ENCODE measurements at places on chromosomes 3 and 15.

- no peak for DNase-seq
Measured at GRCh38 chr3:65196663-65197062, 508.9 kb upstream of the ADAMTS9 start.

- DNase-seq: no peak
Measured at GRCh38 chr3:53244271-53244670, 11.6 kb downstream of the TKT start.

DNA sequence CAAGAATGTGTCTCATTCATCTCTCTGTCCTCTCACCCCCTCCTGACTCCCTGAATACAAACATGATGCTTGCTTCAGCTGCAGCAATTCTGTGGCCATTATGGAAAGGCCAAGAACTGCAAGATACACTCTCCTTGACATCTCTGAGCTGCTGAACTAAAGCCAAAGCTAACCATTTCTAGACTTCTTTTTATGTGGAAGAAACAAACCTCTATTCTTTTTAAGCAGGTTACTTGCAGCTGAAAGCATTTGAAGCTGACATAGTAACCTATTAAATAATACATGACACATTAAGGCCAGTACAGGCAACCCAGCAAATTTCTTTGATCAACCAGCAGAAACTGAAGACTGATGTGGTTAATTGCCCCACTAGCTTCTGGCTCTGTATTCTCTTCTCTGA lies 17.5 kb downstream of the FHIT start:
- DNase-seq: no peak

- DNase-seq: no peak
Measured at GRCh38 chr15:90885432-90886290, 1.4 kb downstream of the FES start.

DNA sequence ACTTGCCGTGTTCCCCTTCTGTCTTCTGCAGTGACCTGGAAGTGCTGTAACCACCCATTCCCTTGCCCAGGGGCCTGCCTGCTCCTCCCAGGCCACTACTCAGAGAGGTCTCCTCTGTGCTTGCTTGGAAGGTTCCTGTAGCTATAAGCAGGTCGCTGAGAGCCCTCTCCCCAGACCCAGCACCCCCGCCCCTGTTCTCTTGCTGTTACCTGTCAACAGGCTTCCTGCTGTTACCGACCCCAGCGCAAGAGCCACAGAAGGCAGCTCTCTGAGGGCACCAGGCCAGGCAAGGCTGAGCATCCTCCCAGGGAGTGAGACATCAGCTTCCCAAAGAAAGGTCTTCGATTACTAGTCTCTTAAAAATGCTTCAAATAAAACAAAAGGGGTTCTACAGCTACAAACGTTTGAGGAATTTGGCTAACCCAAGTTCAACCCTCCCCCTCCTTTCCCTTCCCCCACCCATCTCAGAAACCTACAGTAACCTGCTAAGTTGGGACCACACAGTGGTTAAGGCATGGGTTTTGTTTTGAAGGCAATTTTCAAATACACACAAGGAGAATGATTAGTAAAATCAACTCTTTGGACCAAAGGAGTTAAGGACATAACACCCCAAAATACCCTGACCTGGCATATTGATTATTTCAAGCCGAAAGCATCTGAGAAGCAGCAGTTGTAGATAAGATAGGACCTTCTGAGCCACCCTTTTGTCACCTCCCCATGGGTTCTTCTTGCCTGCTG lies 74.9 kb upstream of the MFGE8 start:
- no peak for DNase-seq

DNA sequence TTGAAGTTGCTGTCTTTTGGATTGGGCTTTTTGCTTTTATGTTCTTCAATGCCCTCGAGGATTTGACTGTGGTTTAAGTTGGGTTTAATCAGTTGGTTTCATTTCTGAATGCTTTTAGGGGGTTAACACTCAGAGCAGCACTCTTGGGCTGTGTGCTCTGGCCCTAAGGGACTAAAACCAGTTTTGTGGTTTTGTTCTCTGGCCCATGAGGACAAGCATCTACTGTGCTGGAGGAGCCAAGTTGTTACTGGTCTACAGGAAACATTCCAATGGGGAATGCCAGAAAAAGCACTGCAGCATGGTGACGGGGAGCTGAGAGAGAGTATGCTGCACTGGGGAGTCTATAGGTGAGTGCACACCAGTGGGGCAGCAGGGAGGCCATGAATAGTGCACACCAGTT lies 596.9 kb downstream of the ZBBX start:
- no peak for DNase-seq

DNA sequence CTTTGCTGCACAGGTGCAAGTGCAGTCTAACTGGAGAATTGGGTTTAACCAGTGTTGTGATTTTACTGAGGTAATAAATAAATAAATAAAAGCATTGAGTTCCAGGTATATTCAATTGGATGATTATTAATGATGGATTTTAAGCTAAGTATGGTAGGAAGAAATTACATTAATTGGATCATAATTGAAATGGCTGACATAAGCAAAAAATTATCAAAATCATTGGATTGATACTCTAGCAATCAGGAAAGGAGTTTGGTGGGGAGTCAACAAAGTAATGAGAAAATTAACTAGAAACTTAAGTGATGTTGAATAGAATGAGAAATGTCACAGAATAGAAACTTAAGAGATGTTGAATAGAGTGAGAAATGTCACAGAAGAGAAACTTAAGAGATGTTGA lies 981.9 kb downstream of the SI start:
- DNase-seq: no peak

DNA sequence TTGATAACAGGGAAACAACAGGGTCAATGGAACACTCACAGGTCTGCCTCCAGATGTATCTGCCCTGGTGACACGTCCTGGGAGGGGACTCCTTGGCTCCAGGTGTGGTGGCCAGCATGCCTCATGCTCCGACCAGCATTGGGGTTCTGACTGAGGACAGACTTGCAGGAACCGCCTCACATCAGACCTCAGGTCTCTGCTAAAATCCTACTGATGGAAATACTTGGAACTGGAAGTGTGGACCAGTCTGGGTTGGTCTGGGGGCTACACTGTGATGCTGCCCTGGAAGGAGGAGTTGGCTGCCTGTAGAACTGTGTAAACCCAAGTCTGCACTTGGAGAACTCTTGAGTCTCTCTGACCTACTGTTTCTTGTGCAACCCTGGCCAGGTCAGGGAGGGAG lies 17.1 kb upstream of the KY start:
- no peak for DNase-seq

GRCh38 chr3:52860424-52860768 lies 25.6 kb upstream of the MUSTN1 start:
- DNase-seq: no peak

- peak; percentile 42 for DNase-seq
Measured at GRCh38 chr15:58182460-58183163, 44.4 kb downstream of the AQP9 start.

DNA sequence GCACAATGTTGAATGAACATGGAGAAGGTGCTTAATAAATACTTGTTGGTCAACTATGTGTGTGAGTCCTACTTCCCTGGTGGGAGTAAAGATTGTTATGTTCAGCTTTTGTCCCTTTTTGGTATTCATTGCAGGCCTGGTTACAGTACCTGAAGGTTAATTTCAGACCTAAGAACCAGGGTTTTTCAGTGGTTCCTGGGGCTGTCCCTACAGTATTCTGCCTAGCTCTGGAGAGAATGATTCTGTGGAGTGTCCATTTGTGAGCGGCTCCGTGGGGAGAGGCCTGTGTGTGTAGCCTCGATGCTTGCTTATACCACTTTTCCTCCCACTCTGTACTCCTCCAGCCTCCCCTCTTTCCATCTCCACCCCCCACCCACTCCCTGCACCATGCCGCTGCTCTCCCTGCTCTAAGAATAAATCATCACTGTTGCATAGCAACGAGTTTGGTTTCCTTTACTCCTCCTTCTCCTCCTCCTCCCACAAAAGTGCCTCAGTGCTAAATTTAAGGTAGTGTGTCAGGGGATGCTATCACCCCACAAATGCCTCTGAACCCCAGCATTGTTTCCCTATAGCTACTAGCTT lies 150.6 kb upstream of the ROPN1 start:
- DNase-seq: no peak

GRCh38 chr3:122947738-122948137 lies 79.8 kb downstream of the SEMA5B start:
- DNase-seq: no peak

DNA sequence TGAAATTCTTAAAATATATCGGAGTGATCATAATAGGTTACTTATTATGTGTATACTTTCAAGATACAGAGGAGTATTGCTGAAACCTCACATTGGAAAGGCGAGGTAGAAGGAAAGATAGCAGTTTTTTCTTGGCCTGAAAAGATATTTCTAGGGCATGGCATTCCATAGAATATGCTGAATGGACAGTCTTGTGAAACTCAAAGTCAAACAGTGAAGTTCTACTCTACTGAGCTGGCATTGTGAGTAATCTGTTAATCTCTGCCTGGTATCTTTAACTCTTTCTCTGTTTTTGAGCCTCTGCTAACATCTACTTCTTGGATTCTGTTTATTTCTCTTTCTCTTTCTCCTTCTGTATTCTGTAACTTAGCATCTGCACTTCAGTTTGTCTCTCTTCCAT lies 176.3 kb upstream of the ZBTB20 start:
- no peak for DNase-seq

- no peak for DNase-seq
Measured at GRCh38 chr3:66480666-66481065, 20.2 kb downstream of the LRIG1 start.

GRCh38 chr3:77191640-77192039 lies 151.7 kb downstream of the ROBO2 start:
- no peak for DNase-seq

GRCh38 chr3:107561980-107562379 lies 39.2 kb downstream of the BBX start:
- no peak for DNase-seq

DNA sequence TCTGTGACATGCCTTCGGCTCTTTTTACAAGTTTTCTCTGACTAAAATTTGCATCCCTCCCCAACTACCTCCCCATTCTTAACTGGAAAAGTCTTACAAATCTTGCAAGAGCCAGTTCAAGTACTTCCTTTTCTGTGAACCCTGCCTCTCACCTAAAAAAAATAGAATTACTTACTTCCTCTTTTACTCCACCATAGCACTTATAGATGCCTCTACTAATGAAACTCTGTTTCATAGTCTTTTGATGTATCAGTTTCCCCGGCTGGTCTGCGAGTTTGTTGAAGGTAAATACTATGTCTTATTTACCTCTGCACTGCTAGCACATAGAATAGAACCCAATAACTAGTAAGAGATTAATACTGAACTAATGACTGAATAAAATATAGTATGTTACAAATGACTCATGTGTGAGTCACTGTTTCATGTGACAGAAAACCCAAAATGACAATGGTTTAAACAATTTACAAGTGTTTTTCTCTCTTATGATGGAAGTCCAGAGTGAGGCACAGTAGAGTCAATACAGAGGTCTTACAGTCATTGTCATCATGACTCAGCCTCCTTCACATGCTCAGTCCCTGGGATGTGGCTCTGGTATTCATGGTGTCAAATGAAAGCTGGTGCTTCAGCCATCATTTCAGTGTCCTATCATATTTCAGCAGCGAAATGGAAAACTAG lies 393.5 kb downstream of the RSL24D1 start:
- DNase-seq: peak; percentile 77

GRCh38 chr3:165983284-165983683 lies 146.1 kb upstream of the BCHE start:
- DNase-seq: no peak

GRCh38 chr15:30924353-30924752 lies 20.6 kb downstream of the FAN1 start:
- peak; percentile 39 for DNase-seq

DNA sequence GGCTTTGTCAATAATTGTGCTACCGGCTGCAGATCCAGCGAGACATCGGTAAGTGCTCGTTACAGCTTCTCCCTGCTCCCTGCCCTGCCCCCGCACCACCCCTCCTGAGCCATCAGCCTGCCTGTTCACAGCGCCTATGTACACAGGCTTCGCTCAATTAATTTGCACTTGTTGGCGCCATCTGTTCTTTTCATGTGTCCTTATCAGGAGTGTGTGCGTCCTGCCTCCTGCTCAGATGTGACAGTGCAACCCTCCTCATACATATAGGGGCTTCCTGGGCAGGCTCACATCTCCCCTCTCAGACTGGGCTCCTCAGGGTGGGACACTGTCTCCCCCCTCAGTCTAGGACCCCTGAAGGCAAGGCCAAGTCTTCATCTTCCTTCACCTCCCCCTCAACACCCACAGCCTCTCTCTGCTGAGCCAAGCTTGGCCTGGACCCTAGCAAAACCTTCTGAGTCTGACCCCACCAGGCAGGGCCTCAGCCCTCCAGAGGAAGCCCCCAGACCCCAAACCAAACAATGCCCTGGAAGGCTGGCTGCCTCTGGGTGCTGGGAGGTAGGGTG lies 54.9 kb downstream of the CYP11A1 start:
- no peak for DNase-seq

DNA sequence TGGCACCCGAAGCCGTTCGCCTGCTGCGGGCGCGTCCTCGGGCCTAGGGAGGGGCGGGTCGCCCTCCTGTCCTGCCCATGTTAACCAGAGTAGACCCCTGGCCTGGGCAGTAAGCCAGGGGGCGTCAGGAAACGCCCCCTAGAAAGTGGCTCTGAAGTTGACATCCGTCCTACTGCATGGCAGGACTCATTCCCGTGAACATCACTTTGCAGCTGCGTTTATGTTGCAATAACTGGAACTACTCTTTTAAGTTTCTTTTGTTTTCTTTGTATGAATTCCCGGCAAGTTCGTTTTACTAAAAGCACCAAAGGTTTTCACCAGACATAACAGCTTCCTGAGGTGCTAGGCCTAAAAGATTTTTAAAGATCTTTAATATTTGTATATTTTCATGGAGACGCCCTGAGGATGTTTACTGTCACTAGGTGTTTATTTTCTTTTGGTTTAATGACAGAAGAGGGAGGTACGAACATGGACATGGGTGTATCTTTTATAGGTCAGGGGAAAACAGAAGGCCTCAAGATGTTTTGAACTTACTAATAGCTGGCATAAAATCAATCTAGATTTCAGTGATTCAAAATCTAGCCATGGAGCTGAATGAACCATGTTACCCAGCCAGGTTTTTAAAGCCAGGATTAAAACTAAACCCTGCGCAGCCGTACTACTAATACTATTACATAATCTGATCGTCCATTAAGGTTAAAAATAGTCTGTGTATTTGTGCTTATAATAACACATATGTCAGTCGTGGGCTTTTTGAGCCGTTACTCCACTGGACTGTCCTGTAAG lies 1.0 kb downstream of the C15orf61 start:
- peak; percentile 37 for DNase-seq

- no peak for DNase-seq
Measured at GRCh38 chr3:135050536-135050935, 255.5 kb downstream of the EPHB1 start.

GRCh38 chr15:20356911-20357480 lies 184.6 kb downstream of the GOLGA6L6 start:
- DNase-seq: no peak
